T-cell (primary cell): ENCODE measurements at places on chromosomes 7 and 10.

DNA sequence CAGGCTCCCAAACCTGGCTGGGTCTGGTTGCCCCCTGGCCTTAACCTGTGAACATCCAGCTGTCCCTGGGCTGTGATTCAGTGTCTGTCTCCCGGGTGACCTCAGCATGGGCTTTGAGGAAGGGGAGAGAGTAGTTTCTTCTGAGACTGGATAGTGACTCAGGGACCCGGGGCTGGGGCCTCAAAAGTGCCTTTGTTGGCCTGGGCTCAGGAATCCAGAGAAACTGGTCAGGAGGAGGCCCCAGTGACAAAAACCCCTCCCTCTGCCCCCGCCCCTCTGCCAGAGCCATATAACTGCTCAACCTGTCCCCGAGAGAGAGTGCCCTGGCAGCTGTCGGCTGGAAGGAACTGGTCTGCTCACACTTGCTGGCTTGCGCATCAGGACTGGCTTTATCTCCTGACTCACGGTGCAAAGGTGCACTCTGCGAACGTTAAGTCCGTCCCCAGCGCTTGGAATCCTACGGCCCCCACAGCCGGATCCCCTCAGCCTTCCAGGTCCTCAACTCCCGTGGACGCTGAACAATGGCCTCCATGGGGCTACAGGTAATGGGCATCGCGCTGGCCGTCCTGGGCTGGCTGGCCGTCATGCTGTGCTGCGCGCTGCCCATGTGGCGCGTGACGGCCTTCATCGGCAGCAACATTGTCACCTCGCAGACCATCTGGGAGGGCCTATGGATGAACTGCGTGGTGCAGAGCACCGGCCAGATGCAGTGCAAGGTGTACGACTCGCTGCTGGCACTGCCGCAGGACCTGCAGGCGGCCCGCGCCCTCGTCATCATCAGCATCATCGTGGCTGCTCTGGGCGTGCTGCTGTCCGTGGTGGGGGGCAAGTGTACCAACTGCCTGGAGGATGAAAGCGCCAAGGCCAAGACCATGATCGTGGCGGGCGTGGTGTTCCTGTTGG, at the start of gene CLDN4:
CLDN4 (plus strand) TSS at position 316 of the 903 bp plus-strand sequence; CDS start at position 522, 206 bp downstream.
- DNase-seq = no peak
- H3K36me3 ChIP-seq = no peaks in the 10 kb centered on the region
- H3K4me1 ChIP-seq = no peaks in the 10 kb centered on the region
- no peak within 1 kb of the TSS for H3K27ac ChIP-seq

- H3K4me3 ChIP-seq = no peak overlapping the region
- no peak for DNase-seq
- no peaks in the 10 kb centered on the region for H3K36me3 ChIP-seq
These were observed 25.7 kb upstream of the PRSS37 start for GRCh38 chr7:141866974-141867373.

DNA sequence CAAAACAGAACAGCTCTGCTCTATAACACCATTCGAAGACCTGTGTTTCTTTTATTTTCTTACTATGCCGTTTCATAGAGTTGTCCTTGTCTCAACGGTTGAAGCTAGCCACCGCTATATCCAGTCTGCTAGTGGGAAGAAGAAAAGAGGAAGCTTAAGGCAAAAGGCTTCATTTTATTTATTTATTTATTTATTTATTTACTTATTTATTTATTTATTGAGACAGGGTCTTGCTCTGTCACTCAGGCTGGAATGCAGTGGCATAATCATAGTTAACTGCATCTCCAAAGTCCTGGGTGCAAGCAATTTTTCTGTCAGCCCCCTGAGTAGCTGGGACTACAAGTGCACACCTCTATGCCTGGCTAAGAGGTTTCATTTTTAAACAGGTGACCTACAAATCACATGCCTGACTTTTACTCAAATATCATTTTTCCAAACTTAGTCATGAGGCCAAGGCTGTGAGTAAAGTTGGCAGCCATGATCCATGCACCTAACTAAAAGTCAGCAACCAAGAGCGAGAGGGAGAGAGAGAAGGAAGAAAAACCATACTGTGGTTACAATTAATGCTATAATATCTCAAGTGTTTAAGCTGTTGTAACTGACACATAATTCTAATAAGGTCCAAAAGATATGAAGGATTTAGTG, 1305.3 kb upstream of the LRRTM3 start:
- no peak overlapping the region for H3K27ac ChIP-seq
- H3K27me3 ChIP-seq = no peaks in the 10 kb centered on the region
- H3K4me3 ChIP-seq = no peak overlapping the region
- no peak for DNase-seq
- H3K4me1 ChIP-seq = no peaks in the 10 kb centered on the region
- no peaks in the 10 kb centered on the region for H3K36me3 ChIP-seq

DNA sequence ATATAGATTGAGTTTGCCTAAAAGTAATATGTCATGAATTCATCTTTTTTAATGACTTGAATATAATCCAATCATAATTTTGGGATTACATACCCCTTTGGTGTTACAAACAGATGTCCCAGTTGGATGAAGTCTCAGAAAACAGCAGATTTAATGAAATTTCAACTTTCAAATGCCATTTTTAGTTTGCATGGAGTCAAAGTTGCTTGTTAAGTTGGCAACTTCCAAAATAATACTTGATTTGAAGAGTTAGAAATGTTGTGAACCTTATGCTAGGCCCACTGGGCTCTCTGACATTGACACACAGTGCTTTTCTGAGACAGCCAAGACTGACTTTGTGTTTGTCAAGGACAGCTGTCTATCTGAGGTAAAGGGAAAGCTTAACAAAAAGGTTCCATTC, 248.1 kb downstream of the KIF20B start:
- H3K27ac ChIP-seq = no peak overlapping the region
- H3K27me3 ChIP-seq = peaks cover 6% of the 10 kb centered on the region
- DNase-seq = no peak
- no peaks in the 10 kb centered on the region for H3K4me1 ChIP-seq
- no peak overlapping the region for H3K4me3 ChIP-seq
- no peaks in the 10 kb centered on the region for H3K36me3 ChIP-seq

DNA sequence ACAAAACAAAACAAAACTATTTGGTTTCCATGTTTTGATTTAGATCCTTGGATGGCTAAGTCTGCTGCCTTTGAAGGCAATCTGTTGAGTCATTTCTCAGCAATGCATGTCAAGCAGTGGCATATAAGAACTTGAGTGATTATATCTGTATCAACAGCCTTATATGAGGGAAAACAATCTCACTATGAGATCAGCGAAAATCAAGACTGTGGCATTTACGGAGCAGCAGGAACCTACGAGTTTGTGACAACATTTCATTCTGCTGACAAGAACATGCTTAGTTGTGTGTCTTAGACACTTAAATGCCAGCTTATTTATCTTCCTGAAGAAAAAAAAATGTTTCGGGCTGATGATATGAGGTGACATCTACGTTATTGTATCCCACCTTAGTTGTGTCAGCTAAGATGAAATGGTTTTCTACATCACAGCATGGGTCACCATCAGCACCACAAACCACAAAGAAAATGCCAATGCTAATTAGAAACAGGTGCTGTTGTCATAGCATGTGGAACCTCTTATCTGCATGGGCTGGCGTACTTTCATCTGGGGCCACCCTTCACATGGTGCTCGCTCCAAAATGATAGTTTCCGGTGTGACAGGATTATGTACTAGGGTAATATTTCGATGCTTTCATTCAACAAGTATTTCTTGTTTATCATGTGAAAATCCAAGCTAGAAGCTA, 1085.5 kb downstream of the SORCS1 start:
- H3K27ac ChIP-seq = no peak overlapping the region
- DNase-seq = no peak
- H3K27me3 ChIP-seq = no peaks in the 10 kb centered on the region
- H3K36me3 ChIP-seq = no peaks in the 10 kb centered on the region

DNA sequence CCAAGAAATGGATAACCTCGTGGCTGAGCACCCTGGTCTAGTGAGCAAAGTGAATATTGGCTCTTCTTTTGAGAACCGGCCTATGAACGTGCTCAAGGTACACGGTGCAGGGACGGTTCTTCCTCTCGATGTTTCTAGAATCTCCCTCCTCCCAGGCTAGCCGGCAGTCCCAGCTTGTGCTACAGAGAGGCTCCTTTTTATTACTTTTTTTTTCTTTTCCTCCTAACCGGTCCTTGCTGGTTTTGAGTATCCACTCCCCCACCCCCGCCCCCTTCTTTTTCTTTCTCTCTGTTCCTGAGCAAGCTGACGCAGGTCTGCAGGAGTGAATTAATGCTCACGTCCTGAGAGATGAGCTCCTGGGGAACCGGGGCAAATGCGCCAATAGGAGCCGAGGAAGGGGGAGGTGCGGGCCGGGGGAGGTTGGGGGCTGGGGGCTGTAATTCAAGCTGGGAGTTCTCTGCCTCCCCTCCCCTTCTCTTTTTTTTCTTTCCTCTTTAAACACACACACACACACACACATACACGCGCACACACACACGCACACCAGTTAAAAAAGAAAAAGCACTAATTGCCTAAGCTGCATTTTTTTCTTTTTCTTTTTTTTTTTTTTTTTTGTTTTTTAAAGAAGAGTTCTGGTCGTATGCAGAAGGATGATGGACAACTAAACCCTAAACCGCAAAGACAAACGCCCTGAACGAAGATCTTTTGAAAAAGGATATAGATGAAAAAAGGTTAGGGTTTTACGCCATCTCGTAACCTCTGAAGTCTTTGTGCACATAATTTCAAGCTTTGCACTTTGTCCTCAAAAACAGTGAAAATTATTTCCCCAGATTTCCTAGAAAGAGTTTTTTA, 6.6 kb downstream of the CPA2 start:
- peak; percentile 3 for DNase-seq
- peaks cover 19% of the 10 kb centered on the region for H3K27me3 ChIP-seq
- H3K4me3 ChIP-seq = peak overlapping the region; percentile 24
- no peaks in the 10 kb centered on the region for H3K36me3 ChIP-seq

DNA sequence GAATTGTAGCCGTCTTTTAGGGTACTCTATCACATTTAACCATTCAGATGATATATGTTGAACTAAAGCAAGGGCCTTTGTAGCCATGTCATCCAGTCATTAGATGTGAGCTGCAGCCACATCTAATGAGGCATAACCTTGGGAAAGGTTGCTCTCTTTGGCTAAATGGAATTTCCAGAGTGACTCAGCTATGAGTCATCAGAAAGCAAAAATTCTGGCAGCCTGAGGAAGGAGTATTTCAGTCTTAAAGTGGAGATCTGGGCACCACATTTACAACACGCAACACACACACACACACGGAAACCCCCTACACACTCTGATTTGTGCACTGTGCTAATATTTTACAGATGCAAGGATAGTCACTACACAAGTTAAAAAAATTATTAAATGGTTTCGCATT, 176.9 kb upstream of the ZWINT start:
- no peak overlapping the region for H3K4me3 ChIP-seq
- no peak for DNase-seq
- no peaks in the 10 kb centered on the region for H3K36me3 ChIP-seq
- H3K27ac ChIP-seq = no peak overlapping the region
- H3K4me1 ChIP-seq = no peaks in the 10 kb centered on the region

DNA sequence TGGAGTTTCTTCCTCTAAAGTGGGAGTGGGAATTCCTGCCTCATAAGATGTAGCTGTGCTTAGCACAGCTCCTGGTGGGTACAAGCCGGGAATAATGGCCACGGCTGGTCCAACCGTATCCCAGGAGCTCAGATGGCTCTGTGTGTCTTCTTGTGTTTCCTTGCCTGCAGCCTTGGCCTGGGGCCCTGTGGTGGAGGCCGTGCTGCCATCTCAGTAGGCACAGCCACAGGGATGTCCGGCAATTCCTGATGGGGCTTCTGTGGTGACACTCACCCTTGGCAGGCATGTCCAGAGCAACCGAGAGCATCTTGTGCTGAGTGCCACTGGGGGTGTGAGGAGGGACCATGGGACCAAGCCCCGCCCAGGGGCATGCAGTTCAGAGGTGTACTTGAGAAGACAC, 50.0 kb upstream of the AQP1 start:
- H3K27ac ChIP-seq = no peak overlapping the region
- no peaks in the 10 kb centered on the region for H3K27me3 ChIP-seq
- no peaks in the 10 kb centered on the region for H3K4me1 ChIP-seq
- H3K36me3 ChIP-seq = no peaks in the 10 kb centered on the region
- H3K4me3 ChIP-seq = no peak overlapping the region

- H3K4me1 ChIP-seq = peaks cover 12% of the 10 kb centered on the region
- H3K27ac ChIP-seq = no peak overlapping the region
- DNase-seq = no peak
- H3K36me3 ChIP-seq = no peaks in the 10 kb centered on the region
These were observed 27.3 kb upstream of the IFRD1 start for GRCh38 chr7:112422842-112423496.

DNA sequence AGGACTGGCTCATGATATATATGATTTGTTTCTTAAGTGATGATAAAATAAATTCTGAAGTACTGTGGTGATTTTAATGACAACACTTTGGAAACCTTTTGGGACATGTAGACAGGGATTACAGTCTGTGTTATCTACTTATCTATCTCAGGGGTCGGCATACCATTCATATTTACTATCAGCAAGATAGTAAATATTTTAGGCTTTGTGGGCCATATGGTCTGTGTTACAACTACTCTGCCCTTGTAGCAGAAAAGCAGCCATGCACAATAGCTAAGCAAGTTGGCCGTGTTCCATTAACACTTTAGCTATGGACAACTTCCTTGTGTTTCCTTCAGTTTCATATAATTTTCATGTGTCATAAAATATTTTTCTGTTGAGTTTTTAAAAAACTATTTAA, 97.8 kb upstream of the PRPS1L1 start:
- DNase-seq = no peak
- no peaks in the 10 kb centered on the region for H3K27me3 ChIP-seq
- H3K4me3 ChIP-seq = no peak overlapping the region
- H3K36me3 ChIP-seq = no peaks in the 10 kb centered on the region

DNA sequence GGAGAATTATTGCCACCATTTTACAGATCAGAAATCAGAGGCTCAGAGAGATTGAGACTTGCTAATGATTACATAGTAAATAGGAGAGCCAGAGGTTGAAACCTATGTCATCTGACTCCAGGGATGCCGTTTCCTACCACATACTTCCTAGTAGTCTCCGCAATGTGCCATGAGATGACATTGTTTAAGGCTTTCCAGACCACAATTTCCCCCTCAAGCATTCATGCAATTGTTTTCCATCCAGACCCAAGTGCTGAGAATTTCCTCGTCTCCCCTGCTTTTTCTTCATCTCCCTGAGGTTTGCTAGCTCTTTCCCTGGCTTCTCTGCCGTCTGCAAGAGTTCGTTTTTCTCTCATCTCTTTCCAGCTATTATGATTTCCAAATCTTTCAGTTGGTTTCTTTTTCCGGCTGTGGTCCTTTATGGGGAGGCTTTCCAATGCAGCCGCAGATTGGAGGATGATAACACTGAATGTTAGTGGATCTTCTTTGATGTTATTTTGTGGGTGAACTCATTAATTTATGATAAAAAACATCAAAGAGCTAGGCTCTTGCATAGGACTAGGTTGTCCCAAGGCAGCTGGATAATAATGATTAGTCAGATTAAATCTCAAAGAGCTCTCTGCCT, 6.9 kb upstream of the GOLGA7B start:
- H3K36me3 ChIP-seq = no peaks in the 10 kb centered on the region
- H3K27ac ChIP-seq = no peak overlapping the region
- no peak for DNase-seq
- no peaks in the 10 kb centered on the region for H3K27me3 ChIP-seq
- no peaks in the 10 kb centered on the region for H3K4me1 ChIP-seq

DNA sequence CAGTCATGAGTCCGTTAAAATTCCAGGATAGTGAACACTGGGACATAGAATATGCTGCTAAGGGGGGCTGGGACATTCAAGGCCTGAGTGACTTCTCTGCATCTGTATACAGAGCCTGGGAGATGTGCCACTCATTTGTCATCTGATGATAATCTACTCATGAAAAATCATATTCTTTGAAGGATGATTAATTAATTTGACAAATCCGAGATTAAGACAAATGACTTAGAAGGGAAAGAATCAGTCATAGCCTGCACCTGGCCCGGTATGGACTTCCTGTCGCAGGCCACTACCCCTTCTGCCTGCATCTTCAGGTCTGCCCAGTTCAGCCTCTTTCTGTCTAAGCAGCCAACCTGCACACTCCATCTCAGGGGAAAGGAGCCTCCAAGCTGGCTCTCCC, 18.8 kb upstream of the FAM170B start:
- peaks cover 6% of the 10 kb centered on the region for H3K4me1 ChIP-seq
- DNase-seq = no peak
- peaks cover 3% of the 10 kb centered on the region for H3K27me3 ChIP-seq
- H3K4me3 ChIP-seq = no peak overlapping the region
